Osteoblast (primary cell): ENCODE measurements at places on chromosomes 2 and 18. TPM values are rescaled to one million over a fixed set of nuclear protein-coding genes. Genes with fewer than 3 reads are reported as not detected.

SERPINB12 gene
- not detected in 2 replicates for total RNA-seq

WDR35 gene
- 17.4 and 18.1 TPM in 2 replicates for total RNA-seq

UGT1A5 gene
- not detected in 2 replicates for total RNA-seq

MSTN gene
- under 0.01 TPM in 1 of 2 replicates, not detected in the other for total RNA-seq

NTSR2 gene
- total RNA-seq = not detected in 2 replicates

EFHD1 gene
- 2.4 and 3.6 TPM in 2 replicates for total RNA-seq

CCDC150 gene
- total RNA-seq = 5.8 and 8.5 TPM in 2 replicates

GAREM2 gene
- 1.4 and 2.4 TPM in 2 replicates for total RNA-seq

IL1R1 gene
- total RNA-seq = 89.8 and 116 TPM in 2 replicates

MERTK gene
- 0.59 and 0.72 TPM in 2 replicates for total RNA-seq

SERPINB3 gene
- total RNA-seq = not detected in 2 replicates

CHN1 gene
- total RNA-seq = 33.7 and 54.5 TPM in 2 replicates

CCDC178 gene
- not detected in 2 replicates for total RNA-seq

GKN1 gene
- 0.29 TPM in 1 of 2 replicates, not detected in the other for total RNA-seq

DSG4 gene
- not detected in 2 replicates for total RNA-seq

COL4A3 gene
- total RNA-seq = not detected in 2 replicates

TRIM54 gene
- total RNA-seq = not detected in 2 replicates

DYNC2LI1 gene
- 26.8 and 29.2 TPM in 2 replicates for total RNA-seq

BCL11A gene
- total RNA-seq = 0.29 and 1.4 TPM in 2 replicates

- H3K4me1 ChIP-seq = peaks cover 22% of the 10 kb centered on the region
- H3K36me3 ChIP-seq = no peaks in the 10 kb centered on the region
- no peak overlapping the region for H3K27ac ChIP-seq
- no peak overlapping the region for H3K4me3 ChIP-seq
Measured at GRCh38 chr2:20620696-20621365, 30.1 kb downstream of the HS1BP3 start.

DNA sequence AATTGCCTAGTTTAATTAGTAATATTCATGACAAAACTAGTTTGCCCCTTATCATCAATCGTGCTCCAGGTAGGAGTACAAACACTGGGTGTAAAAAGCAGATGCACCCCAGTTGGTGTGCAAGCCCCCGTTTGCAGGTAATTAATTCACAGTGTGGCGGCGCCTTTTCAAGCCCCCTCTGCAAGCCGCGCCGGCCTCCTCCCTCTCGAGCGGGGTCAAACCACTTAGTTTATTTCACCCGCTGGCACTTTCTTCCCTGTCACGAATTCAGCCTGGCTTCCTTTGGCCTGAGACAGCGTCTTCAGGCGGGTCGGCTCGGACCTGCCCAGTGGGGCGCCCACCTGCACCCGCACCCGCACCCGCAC is 64.7 kb upstream of the MAPRE2 start:
- H3K27me3 ChIP-seq = peaks cover 51% of the 10 kb centered on the region
- no peak overlapping the region for H3K27ac ChIP-seq
- H3K36me3 ChIP-seq = no peaks in the 10 kb centered on the region
- DNase-seq = no peak
- peak overlapping the region; percentile 75 for H3K4me3 ChIP-seq

GRCh38 chr2:54964271-54964670 is 86.0 kb downstream of the RTN4 start:
- no peaks in the 10 kb centered on the region for H3K27me3 ChIP-seq
- peaks cover 12% of the 10 kb centered on the region for H3K36me3 ChIP-seq
- DNase-seq = no peak
- peaks cover 10% of the 10 kb centered on the region for H3K4me1 ChIP-seq
- no peak overlapping the region for H3K27ac ChIP-seq

DNA sequence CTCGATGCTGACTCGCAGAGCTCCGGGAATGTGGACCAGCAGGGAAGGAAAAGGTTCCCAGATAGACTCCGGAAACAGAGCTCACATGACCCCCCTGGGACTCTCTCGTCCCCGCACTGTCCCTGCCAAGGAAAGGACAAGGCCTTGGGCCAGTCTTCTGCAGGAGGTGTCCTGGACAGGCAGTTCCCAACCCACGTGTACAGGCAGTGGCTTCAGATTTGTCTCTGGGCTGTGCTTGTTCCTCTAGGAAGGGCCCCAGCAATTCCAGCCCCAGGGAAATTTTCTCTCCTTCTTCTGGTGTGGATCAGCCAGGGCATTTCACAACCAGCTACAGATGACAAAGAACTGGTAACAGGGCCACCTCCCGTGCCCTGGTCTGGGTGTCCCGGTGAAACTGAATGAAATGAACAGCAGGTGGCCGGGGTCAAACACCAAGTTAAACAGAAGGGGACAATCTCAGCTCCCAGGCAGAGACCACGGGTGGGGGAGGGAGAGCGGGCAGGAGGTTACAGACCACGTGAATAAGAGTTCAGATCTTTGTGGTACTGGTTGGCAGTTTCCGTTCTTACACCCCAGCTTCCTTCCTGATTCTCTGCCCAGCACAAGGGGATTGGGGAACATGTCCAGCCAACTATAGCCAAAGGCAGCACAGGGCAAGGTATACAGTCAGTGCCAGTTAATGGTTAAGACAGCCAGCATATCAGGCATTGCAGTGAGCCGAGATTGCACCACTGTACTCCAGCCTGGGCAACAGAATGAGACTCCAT is 52.2 kb upstream of the CAB39 start:
- H3K27ac ChIP-seq = no peak overlapping the region
- no peak overlapping the region for H3K4me3 ChIP-seq
- no peak for DNase-seq
- H3K4me1 ChIP-seq = no peaks in the 10 kb centered on the region

DNA sequence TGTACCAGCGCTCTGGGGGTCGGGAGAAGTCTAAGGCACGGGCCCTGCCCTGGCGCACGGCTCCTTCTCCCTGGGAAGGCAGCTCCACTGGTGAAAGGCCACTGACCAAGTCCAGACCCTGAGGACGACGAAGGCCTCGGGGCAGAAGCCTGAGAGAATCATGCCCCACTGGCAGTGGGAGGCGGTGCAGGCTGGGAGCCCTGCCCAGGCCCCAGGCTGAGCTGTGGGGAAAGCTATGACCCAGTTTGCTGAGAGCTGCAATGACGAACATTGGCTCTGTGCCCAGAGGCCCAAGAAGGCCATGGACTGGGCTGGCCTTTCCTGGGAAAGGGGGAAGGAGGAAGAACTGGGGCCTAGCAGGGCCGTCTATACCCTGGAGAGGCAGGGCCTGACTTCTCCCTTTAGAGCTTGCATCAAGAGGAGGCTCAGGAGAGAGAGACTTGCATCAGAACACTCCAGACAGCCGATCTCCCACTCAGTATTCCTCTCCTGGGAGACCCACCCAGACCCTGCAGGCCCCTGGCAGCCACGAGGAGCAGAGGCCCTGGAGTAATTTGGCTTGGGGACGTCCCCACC is 32.9 kb downstream of the HS1BP3 start:
- peaks cover 30% of the 10 kb centered on the region for H3K4me1 ChIP-seq
- no peaks in the 10 kb centered on the region for H3K36me3 ChIP-seq
- peak overlapping the region; percentile 98 for H3K27ac ChIP-seq
- H3K27me3 ChIP-seq = no peaks in the 10 kb centered on the region
- peak; percentile 99 for DNase-seq

GRCh38 chr2:191869178-191869577 is 22.3 kb upstream of the CAVIN2 start:
- no peak overlapping the region for H3K27ac ChIP-seq
- no peak for DNase-seq
- H3K36me3 ChIP-seq = no peaks in the 10 kb centered on the region
- peaks cover 29% of the 10 kb centered on the region for H3K4me1 ChIP-seq
- H3K27me3 ChIP-seq = no peaks in the 10 kb centered on the region
- no peak overlapping the region for H3K4me3 ChIP-seq

- H3K27me3 ChIP-seq = no peaks in the 10 kb centered on the region
- no peaks in the 10 kb centered on the region for H3K4me1 ChIP-seq
- H3K27ac ChIP-seq = no peak overlapping the region
- no peak overlapping the region for H3K4me3 ChIP-seq
- DNase-seq = peak; percentile 46
- H3K36me3 ChIP-seq = no peaks in the 10 kb centered on the region
Measured at GRCh38 chr2:10229462-10230099, 73.1 kb upstream of the HPCAL1 start.

GRCh38 chr2:31328026-31328425 is 86.5 kb downstream of the XDH start:
- H3K27ac ChIP-seq = no peak overlapping the region
- peaks cover 21% of the 10 kb centered on the region for H3K27me3 ChIP-seq
- no peaks in the 10 kb centered on the region for H3K4me1 ChIP-seq
- H3K36me3 ChIP-seq = no peaks in the 10 kb centered on the region
- no peak overlapping the region for H3K4me3 ChIP-seq

DNA sequence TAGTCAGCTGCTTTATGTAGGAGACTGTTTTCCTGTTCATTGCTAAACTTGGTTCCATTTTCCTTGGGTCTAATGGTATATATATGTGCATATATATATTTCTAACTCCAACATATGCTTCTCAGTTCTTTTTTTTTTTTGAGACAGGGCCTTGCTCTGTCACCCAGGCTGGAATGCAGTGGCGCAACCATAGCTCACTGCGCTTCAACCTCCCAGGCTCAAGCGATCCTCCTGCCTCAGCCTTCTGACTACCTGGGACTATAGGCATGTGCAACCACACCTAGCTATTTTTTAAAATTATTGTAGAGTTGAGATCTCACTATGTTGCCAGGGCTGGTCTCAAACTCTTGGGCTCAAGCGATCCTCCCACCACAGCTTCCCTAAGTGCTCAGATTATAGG is 22.1 kb downstream of the STPG4 start:
- no peaks in the 10 kb centered on the region for H3K27me3 ChIP-seq
- no peaks in the 10 kb centered on the region for H3K4me1 ChIP-seq
- no peaks in the 10 kb centered on the region for H3K36me3 ChIP-seq
- no peak overlapping the region for H3K4me3 ChIP-seq
- DNase-seq = no peak
- no peak overlapping the region for H3K27ac ChIP-seq

DNA sequence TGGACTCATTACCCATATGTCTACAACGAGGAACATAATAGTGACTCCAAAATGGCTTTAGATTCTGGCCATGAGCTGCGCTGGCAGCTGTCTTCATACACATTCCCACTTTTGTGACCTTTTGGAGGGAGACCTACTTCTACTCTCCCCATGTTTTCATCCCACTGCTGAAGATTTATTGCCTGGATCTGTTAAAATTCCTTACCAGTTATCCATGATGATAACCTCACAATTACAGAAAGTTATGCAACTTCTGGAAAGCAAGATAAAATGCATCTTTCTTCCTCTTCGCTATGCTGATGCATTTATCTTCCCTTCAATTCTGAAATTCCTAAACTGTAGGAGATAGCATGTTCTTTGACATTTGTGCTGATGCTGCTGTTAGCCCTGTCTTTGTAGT is 855.3 kb downstream of the SLC4A3 start:
- H3K27ac ChIP-seq = no peak overlapping the region
- DNase-seq = no peak
- no peaks in the 10 kb centered on the region for H3K4me1 ChIP-seq
- no peaks in the 10 kb centered on the region for H3K27me3 ChIP-seq

GRCh38 chr2:143960177-143960576 is 559.7 kb downstream of the ZEB2 start:
- no peak overlapping the region for H3K4me3 ChIP-seq
- no peaks in the 10 kb centered on the region for H3K27me3 ChIP-seq
- no peaks in the 10 kb centered on the region for H3K36me3 ChIP-seq
- H3K27ac ChIP-seq = no peak overlapping the region

- H3K27me3 ChIP-seq = no peaks in the 10 kb centered on the region
- H3K27ac ChIP-seq = no peak overlapping the region
- no peak overlapping the region for H3K4me3 ChIP-seq
- H3K4me1 ChIP-seq = no peaks in the 10 kb centered on the region
- DNase-seq = no peak
- no peaks in the 10 kb centered on the region for H3K36me3 ChIP-seq
Measured at GRCh38 chr2:191127235-191127634, 23.6 kb downstream of the STAT4 start.

GRCh38 chr2:223735659-223736244 is 101.6 kb downstream of the AP1S3 start:
- peak; percentile 89 for DNase-seq
- H3K27ac ChIP-seq = peak overlapping the region; percentile 93
- H3K4me1 ChIP-seq = peaks cover 38% of the 10 kb centered on the region
- no peak overlapping the region for H3K4me3 ChIP-seq

- no peaks in the 10 kb centered on the region for H3K36me3 ChIP-seq
- H3K27me3 ChIP-seq = no peaks in the 10 kb centered on the region
- no peak overlapping the region for H3K4me3 ChIP-seq
Measured at GRCh38 chr2:32262105-32262504, 2.6 kb downstream of the NLRC4 start.

DNA sequence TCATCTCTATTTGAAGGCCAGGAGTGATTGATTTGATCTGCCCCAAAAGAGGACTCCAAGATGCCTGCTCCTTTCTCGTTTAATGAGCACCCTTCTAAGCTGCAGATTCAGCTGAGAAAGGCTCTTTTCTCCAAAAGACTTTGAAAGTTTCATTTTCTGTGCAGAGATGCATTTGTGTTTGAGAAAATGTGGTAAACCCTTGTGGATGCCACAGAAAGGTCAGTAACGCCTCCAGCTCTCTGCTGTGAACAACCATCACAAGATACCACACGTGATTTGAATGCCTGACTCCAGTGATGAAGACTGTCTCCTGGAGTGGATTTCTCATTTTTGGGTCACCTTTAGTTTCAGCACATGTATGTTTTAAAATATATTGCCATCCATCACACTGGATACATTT is 35.0 kb upstream of the CCDC85A start:
- H3K27me3 ChIP-seq = no peaks in the 10 kb centered on the region
- no peak overlapping the region for H3K4me3 ChIP-seq
- no peak for DNase-seq
- no peaks in the 10 kb centered on the region for H3K36me3 ChIP-seq

DNA sequence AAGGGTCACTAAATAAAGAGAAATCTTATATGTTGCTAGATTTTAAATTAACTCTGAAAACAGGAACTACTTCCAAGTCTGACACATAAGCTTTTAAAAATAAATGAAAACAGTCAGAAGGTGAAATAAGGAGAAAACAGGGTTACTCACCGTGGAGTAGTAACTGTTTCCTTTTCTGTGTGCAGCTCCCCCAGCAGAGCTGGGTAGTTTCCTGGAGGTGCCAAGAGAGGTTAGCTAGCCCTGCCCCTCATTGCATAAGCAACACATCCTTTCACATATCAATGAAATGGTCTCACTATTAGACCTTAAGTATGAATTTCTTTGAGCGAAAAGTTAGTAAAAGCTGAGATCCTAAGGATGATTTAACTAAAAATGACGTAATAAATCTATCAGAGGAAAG is 54.0 kb upstream of the GPR75 start:
- DNase-seq = no peak
- peaks cover 7% of the 10 kb centered on the region for H3K4me1 ChIP-seq
- peaks cover 56% of the 10 kb centered on the region for H3K36me3 ChIP-seq
- H3K27me3 ChIP-seq = no peaks in the 10 kb centered on the region

DNA sequence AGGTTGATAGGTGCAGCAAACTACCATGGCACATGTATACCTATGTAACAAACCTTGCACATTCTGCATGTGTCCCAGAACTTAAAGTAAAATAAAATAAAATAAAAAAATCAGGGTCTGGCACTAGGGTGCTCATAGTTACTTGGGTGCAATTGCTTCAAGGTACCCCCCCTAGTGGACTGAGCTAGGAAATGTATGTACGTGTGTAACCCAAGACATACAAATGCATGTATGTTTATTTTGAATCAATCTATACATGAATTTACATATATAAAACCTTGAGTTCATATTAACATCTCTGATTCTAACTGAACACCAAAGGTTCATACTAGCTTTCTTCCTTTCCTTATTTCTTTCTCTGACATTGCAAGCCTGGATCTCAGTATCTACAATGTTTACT is 51.5 kb downstream of the USP37 start:
- no peak for DNase-seq
- H3K4me1 ChIP-seq = no peaks in the 10 kb centered on the region
- no peaks in the 10 kb centered on the region for H3K36me3 ChIP-seq
- no peak overlapping the region for H3K4me3 ChIP-seq

- peaks cover 8% of the 10 kb centered on the region for H3K36me3 ChIP-seq
- H3K27ac ChIP-seq = peak overlapping the region; percentile 25
- DNase-seq = no peak
- no peak overlapping the region for H3K4me3 ChIP-seq
Measured at GRCh38 chr2:69561101-69561500, 82.4 kb downstream of the AAK1 start.
